ENCODE measurements at places on chromosomes 4 and X. TPM values are rescaled to one million over a fixed set of nuclear protein-coding genes. Genes with fewer than 3 reads are reported as not detected.

- H3K27ac ChIP-seq, result peak overlapping the region; percentile 67
- H3K36me3 ChIP-seq, result no peaks in the 10 kb centered on the region
- no peaks in the 10 kb centered on the region for H3K27me3 ChIP-seq
- no peak overlapping the region for H3K4me3 ChIP-seq
Measured at GRCh38 chr4:55183926-55184599, 58.7 kb upstream of the KDR start.

DNA sequence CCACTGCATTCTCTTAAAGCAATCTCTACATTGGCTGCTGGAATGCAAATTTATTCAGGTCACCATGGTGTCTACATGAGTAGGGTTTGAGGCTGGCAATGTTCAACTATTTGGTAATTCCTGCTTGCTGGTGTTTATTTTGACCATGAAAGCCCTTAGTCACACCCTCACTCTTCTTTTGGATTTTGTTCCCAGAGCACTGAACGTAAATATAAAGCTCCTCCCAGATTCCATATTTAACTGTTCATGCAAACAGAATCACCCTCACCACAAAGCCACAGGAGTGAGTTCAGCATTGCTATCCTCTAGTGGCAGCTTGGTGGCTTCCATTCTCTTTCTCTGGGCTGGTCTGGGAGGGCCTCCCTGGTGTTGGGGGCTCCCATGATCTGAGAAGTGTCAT is 82.8 kb downstream of the LNX1 start:
- H3K36me3 ChIP-seq, result no peaks in the 10 kb centered on the region
- DNase-seq, result no peak
- H3K4me1 ChIP-seq, result no peaks in the 10 kb centered on the region
- H3K27me3 ChIP-seq, result no peaks in the 10 kb centered on the region

DNA sequence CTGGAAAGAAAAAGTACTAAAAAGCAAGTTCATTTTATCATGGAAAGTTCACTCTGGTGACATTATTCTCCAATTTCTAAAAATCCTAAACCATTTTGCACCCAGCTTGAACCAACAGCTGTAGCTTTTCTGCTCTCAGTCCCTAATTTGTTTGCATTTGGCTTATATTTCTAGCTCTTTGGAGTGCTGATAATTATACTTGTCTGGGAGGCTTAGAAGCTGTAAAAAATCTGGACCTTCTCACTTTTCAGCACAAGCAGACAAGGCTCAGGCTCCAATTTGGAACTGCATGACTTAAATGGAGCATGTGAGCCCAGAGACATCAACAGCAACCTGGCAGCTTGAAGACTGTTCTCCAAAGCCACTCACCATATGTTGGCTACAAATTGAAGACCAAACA is 170.9 kb upstream of the PCDH18 start:
- H3K27me3 ChIP-seq, result no peaks in the 10 kb centered on the region
- H3K27ac ChIP-seq, result no peak overlapping the region
- no peak for DNase-seq

- H3K4me3 ChIP-seq, result no peak overlapping the region
- no peak overlapping the region for H3K27ac ChIP-seq
Measured at GRCh38 chr4:100042235-100042634, 92.2 kb upstream of the H2AZ1 start.

DNA sequence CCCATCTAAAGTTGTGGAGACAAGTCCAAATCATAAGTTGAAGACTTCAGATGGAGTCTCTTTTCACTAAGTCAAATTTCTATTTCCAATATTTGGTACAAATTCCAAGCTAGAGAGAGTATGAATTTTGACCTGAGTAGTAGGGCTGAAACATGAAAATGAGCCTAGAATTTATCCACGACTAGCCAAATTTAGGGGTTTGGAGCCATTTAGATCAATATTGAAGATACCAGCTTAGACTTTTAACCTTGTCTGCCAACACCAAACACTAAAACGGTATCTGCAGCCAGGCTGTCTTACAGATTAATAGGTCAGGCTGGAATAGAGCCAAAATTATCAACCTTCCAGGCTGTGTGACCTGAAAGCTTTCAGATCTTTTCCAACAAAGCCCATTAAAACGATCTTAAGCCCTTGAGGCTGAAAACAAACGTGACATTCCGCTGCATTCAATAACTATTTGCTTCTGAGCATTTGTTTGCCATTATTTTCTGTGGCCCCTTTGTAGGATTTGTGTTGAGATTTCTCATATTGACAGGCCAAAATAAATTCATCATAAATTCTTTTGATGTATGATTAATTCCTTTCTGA is 268.7 kb upstream of the DKK2 start:
- H3K27ac ChIP-seq, result no peak overlapping the region
- no peak overlapping the region for H3K4me3 ChIP-seq
- no peaks in the 10 kb centered on the region for H3K27me3 ChIP-seq

DNA sequence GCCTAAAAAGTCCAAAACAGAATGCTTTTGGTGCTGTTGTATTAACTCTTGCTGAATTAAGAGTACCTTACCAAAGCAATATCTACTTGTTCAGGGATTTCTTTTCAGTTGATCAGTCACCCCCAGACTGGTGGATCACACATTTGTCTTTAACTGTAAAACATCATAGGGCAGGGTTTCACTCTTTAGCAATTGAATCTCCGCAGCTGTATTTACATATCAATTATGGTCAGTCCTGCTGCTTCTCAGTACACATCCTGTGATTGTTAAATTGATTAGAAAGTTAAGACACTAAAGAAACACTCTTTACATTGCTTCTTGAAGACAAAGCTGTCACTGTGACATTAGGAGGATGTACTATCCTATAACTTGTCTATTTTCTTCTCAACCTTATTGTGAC is 277.1 kb upstream of the ADGRL3 start:
- no peaks in the 10 kb centered on the region for H3K4me1 ChIP-seq
- DNase-seq, result no peak
- no peak overlapping the region for H3K4me3 ChIP-seq
- no peaks in the 10 kb centered on the region for H3K36me3 ChIP-seq
- no peaks in the 10 kb centered on the region for H3K27me3 ChIP-seq

GRCh38 chrX:34300871-34301270 is 168.8 kb upstream of the FAM47A start:
- H3K27ac ChIP-seq, result no peak overlapping the region
- peak; percentile 15 for DNase-seq
- no peaks in the 10 kb centered on the region for H3K4me1 ChIP-seq
- no peaks in the 10 kb centered on the region for H3K27me3 ChIP-seq

- DNase-seq, result no peak
- no peak overlapping the region for H3K27ac ChIP-seq
- H3K4me3 ChIP-seq, result no peak overlapping the region
- H3K4me1 ChIP-seq, result no peaks in the 10 kb centered on the region
Measured at GRCh38 chr4:139809757-139810140, 144.1 kb downstream of the MGST2 start.

- no peaks in the 10 kb centered on the region for H3K4me1 ChIP-seq
- no peaks in the 10 kb centered on the region for H3K36me3 ChIP-seq
- no peaks in the 10 kb centered on the region for H3K27me3 ChIP-seq
- no peak for DNase-seq
Measured at GRCh38 chrX:56757327-56757726, 28.3 kb downstream of the NBDY start.

DNA sequence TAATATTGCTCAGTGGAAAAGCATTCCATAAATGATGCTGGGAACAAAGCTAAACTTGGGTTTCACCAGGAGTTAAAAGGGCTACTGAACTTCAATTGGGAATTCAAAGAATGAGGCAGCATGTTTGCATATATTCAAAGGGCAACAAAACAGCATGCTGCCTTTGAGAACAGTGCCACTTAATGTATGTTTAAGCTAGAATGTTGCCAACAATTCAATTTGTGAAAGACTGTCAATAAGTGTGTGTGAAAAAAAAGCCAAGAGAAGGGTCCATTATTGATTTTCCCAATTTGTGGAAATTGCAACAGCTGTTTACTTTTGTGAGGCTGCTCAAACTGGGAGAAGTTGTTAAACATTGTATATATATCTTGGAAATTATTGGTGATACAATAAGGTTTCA is 701.9 kb upstream of the ACTRT1 start:
- H3K27ac ChIP-seq, result no peak overlapping the region
- no peaks in the 10 kb centered on the region for H3K4me1 ChIP-seq
- no peak overlapping the region for H3K4me3 ChIP-seq

Gene BEX1
- total RNA-seq, result not detected

Gene DCTD
- 116 TPM for total RNA-seq

Gene HSFX1
- 2.4 TPM for total RNA-seq

Gene CXCL6
- total RNA-seq, result not detected

Gene TMPRSS11B
- not detected for total RNA-seq
